ENCODE measurements at places on chromosomes 7 and 10. TPM values are rescaled to one million over a fixed set of nuclear protein-coding genes. Genes with fewer than 3 reads are reported as not detected.

MSMB gene
- total RNA-seq, result not detected

- DNase-seq, result peak; percentile 47
Measured at GRCh38 chr7:115869190-115869589, 161.4 kb downstream of the TFEC start.

GRCh38 chr7:111290419-111290818 lies 199.5 kb downstream of the LRRN3 start:
- DNase-seq, result no peak

DNA sequence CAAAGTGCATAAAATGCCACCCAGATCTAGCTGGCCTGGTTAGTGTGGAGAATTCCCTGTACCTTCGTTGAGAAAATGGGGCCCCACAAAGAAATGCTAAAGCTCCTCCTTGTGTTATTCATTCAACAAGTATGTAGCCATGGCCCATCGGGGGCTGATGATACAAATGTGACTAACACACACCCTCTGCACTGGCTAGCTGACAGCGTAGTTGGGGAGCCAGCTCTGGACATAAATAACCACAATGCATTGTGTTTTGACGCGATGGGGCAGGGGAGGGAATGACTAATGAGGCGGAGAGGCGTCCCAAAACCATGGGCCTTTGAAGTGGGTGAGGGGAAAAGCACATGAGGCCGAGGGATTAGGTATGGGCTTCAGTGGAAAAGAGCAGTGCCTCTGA lies 28.2 kb upstream of the ASL start:
- peak; percentile 97 for DNase-seq

GRCh38 chr10:67698164-67698563 lies 2.2 kb upstream of the CTNNA3 start:
- DNase-seq, result no peak

GRCh38 chr7:5421714-5422395 lies 1.8 kb downstream of the TNRC18 start:
- peak; percentile 79 for DNase-seq

GRCh38 chr10:130636313-130636930 lies 500.2 kb downstream of the GLRX3 start:
- no peak for DNase-seq

DNA sequence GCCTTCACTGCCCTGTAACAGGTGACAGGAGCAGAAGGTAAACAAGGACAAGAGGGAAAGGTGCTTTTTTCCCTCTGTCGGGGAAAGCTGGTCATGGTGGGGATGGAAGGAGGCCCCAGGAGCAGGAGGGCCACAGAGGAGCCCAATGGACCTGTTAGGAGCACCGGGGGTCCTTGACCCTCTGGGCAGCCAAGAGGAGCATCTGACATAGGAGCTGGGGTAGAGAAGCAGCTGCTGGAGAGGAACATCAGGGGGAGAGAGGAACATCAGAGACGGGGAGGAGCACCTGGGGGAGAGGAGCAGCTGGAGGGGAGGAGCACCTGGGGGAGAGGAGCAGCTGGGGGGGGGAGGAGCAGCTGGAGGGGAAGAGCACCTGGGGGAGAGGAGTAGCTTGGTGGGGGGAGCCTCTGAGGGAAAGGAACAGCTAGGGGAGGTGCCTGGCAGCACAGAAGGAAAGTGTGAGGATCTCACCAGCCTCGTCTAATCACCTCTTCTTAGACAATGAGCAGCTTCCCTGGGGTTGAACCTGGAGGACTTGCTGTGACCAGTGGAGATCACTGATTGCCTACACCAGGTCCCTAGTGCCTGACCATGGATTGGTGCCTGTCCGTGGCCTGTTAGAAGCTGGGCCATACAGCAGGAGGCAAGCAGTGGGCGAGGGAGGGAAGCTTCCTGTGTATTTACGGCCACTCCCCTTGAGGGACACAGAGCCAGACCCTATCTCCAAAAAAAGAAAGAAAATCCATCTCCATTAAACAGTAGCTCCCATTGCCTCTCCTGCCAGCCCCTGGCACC lies 37.6 kb downstream of the JAKMIP3 start:
- DNase-seq, result no peak

- no peak for DNase-seq
Measured at GRCh38 chr10:110488332-110488681, 9.4 kb upstream of the DUSP5 start.

- DNase-seq, result peak; percentile 10
Measured at GRCh38 chr10:29411666-29412315, 122.9 kb downstream of the LYZL1 start.

- no peak for DNase-seq
Measured at GRCh38 chr10:13892871-13893270, 306.1 kb downstream of the PRPF18 start.

STEAP2 gene
- total RNA-seq, result 28.4 TPM

HABP2 gene
- not detected for total RNA-seq

GNAT3 gene
- not detected for total RNA-seq

DNA sequence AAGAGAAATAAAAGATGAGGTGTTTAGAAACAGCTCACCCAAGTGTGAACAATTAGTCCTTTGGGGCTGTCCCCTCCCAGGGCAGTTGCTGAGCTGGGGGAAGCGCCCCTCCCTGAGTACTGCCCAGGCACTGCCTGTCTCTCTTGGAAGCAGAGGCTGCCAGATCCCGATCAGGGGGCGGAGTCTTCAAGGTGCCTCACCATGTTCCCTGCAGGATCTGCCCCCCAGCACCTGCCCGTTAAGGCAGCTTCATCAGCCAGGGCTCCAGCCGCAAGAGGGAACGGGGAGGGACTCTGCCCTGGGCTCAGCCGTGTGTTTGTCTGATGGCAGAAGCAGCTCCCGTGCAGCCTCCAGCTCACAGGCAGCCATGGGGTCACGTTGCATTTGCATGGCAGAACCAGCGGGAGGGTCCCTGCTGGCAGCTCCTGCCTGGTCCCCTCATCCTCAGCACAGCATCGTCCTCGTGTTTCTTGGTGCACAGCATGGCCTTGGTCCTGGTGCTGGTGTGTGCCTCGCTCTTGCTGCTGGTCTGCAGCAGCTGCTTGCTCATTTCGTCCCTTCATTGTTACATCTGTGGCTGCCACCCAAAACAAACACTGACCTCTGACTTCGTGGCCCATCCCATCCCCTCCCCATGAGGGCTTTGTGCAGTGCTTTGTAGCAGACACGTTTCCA lies 10.7 kb upstream of the DPYSL4 start:
- DNase-seq, result no peak

GPR15LG gene
- not detected for total RNA-seq

GRCh38 chr7:106987777-106988176 lies 56.7 kb upstream of the PRKAR2B start:
- no peak for DNase-seq

FOXK1 gene
- 27.8 TPM for total RNA-seq

- no peak for DNase-seq
Measured at GRCh38 chr10:67818323-67818722, 19.7 kb downstream of the DNAJC12 start.

GRCh38 chr7:144659211-144659610 lies 176.6 kb downstream of the TPK1 start:
- DNase-seq, result no peak

OR2A12 gene
- total RNA-seq, result not detected

MTURN gene
- 29.8 TPM for total RNA-seq

- DNase-seq, result no peak
Measured at GRCh38 chr7:104296900-104297299, 31.5 kb upstream of the LHFPL3 start.

DNA sequence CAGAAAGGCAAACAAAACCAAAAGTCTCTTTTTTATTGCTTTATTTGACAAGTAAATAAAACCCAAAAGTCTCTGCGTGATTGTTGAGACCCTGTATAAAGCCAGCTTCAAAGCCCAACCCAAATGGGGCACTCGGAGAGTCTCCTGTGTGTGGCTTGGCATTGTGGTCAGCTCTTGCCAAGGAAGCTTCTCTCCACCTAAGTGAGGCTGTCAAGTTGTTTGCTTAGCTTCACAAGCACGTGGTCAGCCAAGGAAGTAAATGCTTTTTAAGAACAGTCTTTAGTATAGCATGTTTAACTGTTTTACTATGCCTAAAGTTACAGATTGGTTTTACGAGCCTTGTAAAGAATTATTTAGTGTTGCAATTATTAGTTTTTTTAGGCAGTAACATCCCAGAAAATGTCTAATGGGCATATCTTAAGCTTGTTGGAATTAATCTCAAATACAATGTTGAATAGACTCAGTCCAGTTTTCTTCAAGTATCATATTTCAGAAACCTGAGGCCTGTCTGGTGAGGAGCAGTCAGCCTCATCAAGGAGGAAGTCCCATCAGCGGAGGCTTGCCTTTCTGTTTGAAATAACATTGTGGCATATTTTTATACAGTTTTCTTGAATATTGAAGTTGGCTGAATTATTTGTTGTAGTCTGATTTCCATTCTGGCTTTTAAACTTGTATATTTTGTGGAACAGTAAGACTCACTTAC lies 144.3 kb downstream of the ANKRD30A start:
- no peak for DNase-seq

DNA sequence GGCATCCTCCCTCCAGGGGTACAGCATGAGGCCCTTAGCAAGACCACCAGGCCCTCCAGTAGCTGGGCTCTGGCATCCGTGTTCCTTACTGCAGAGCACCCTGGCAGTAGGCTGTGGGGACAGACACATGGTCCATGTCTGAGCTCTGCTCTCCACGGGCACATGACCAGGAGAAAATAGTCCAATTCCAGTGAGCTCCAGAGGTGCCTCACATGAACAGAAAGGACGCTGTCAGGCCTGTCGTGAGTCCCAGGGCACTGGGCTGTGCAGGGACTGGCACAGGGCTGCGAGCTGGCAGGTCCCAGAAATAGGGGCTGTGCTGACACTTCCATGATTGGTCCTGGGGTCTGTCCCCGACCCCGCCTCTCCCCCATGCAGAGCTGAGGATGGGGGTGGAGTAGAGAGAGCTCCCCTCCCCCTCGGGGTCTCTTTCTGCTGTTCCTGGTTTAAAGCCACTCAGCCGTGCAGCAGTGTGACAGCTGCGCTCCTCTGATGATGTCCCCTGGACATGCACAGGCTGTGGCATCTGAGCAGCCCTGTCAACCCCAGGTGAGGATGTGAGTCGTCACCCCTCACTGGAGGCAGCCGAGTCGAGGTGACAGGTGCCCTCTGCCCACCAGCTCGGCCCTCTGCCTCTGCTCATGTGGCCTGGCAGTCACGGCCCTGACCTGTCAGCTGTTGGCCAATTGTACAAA lies 25.2 kb upstream of the ZNF488 start:
- DNase-seq, result no peak

GRCh38 chr10:97590082-97590747 lies 694 bp downstream of the C10orf62 start:
- DNase-seq, result no peak

DNA sequence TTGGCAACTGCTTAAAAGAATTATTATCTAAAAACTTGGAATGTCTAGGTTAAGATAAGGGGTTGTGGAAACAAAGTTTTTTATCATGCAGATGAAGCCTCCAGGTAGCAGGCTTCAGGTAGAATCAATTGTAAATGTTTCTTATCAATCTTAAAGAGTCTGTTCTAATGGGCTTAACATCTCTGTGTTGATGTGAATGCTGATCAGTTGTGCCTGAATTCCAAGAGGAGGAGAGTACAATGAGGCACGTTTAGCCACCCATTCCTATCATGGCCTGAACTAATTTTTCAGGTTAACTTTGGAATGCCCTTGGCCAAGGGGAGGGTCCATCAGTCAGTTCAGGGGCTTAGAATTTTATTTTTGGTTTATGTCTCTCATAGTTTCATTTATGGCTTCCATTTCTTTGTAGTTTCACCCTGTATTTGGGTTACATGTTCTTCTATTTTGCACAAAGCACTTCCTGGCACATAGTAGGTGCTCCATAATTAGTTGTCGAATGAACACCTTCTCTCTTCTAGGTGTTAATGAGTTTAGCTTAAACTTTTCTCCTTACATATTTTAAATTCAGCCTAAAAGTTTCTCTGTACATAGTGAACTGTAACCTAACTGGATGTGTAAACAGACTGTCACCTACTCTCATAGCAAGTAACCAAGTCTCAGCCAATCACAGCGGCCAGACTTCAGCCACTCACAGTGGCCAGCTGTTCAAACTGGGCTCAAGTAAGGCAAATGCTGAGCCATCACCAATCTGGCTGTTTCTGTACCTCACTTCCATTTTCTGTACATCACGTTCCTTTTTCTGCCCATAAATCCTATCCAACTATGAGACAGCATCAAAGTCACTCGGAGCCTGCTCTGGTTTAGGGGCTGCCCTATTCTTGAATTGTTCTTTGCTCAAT lies 34.7 kb downstream of the ALOX5 start:
- DNase-seq, result no peak

CEP55 gene
- total RNA-seq, result 2.7 TPM
